ENCODE measurements at places on chromosomes 5 and 9.
A peak's percentile ranks its signal among the peaks of the same experiment; 100 is the strongest.

- DNase-seq, result no peak
Observed at GRCh38 chr5:120454094-120454798, 9.9 kb upstream of the PRR16 start.

DNA sequence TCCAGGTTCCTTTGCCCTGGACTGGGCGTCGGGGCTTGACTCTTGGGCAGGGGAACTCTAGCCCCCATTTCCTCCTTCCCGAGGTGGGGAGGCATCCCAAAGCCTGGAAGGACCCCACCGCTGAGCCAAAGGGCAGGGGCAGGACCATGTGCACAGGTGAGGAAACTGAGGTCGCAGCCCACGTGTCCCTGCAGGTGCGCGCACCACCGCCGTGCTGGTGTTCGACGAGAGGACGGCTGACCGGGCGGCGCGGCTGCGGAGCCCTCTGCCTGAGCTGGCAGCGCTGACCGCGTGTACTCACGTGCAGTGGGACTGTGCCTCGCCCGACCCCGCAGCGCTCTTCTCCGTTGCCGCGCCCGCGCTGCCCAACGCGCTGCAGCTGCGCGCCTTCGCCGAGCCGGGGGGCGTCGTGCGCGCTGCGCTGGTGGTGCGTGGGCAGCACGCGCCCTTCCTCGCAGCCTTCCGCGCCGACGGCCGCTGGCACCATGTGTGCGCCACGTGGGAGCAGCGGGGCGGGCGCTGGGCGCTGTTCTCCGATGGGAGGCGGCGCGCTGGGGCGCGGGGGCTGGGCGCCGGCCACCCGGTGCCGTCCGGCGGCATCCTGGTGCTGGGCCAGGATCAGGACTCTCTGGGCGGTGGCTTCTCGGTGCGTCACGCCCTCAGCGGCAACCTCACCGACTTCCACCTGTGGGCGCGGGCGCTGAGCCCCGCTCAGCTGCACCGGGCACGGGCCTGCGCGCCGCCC, 2.8 kb downstream of the ADGRD2 start:
- DNase-seq, result no peak

DNA sequence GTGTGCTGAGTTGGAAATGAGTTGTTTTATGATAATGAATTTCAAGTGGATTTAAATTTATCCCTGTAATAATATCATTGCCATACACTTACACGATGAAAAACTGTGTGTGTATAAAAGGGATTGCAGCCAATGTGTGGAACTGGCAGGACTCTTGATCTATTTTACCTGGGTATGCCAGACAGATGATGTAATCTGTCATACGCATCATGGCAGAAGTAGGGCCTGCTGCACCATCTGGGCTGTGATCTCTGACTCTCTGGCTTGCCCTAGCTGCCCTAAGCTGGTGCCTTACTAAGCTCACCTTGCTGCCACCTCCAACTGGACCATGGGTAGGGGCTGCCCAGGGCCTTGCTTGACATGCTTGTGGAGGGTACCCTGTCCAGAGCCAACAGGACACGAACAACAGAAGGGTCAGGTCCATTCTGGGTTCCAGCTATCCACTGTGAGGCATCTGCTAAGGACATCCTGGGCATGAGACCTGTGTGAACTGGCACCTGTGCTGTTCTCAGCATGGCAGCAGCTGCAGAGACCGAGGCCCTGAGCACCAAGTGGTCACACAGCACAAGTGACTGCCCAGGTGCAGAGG, 184.2 kb downstream of the FSTL4 start:
- DNase-seq, result no peak

- DNase-seq, result no peak
Observed at GRCh38 chr5:119309326-119309725, 46.5 kb upstream of the TNFAIP8 start.

GRCh38 chr5:80960531-80961375, 590 bp downstream of the RASGRF2 start:
- DNase-seq, result no peak

- no peak for DNase-seq
Observed at GRCh38 chr5:109756543-109757185, 66.9 kb downstream of the MAN2A1 start.

GRCh38 chr9:1125741-1126140, 75.6 kb downstream of the DMRT2 start:
- DNase-seq, result no peak

GRCh38 chr9:135847833-135848232, 59.5 kb downstream of the CAMSAP1 start:
- DNase-seq, result no peak

DNA sequence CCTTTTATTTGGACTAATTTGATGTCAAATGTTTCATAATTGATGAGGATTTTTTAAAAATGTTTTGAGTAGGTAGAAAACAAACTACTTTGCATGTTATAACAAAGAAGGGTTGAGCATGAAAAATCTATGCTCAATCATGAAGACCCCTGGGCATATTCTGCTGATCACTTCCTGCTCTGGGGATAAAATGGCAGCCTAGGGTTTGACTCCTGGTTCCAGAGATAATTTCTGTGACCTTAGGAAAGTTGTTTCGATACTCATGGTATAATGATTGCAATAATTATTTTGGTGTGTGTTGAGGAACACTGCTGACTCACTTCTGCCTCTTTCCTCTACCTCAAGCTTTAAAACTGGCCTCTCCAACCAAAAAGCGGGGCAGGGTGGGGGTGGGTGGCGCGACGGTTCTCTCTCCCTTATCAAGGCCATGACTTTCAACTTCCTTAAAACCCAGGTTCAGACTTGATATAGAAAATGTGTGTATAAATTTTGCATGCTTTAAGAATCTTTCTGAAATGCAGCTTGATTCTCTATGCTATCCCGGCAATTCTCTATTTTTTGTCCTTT, 6.0 kb upstream of the PIP5K1B start:
- no peak for DNase-seq

DNA sequence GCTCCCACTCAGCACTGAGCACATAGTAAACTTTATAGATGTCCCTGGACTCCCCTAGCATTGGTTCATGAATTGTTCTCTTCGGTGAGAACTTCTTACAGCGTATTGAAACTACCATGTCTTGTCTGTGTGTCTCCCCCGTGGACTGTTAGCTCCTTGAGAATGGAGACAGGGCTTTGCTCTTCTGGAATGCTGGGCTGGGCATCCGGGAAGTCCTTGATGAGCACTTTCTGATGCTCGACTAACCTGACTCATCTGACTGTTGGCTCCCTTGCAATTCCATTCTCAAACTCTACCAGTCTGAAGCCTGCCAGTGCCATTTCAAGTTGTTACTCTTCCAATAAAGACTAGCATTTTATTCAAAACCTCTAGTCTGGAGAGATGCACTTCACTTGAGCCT, 15.0 kb upstream of the PFDN1 start:
- no peak for DNase-seq

DNA sequence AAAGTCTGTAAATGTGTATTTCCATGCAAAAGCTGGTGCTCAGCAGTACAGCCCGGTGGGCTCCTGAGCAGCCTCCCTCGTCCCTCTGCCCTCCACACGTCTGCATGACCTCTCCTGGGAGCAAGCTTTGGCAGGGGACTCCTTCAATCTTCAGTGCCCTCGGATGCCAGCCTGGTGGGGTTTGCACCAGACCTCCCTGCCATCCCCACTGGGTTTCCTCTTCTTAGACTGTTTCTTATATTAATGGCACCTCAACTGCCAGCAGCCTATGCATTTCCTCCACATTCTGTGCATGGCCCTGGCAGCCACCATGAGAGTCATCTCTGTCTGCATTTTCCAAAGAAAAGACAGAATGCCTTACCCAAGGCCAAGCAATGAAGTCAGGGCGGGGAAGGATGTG, 108.4 kb downstream of the ROR2 start:
- no peak for DNase-seq

- no peak for DNase-seq
Observed at GRCh38 chr9:98913705-98914104, 30.0 kb upstream of the COL15A1 start.

GRCh38 chr5:52702877-52703276, 84.8 kb upstream of the ITGA1 start:
- no peak for DNase-seq

- DNase-seq, result no peak
Observed at GRCh38 chr9:38071470-38072134, 2.6 kb upstream of the SHB start.

GRCh38 chr9:113737517-113738271, 138.4 kb upstream of the ZNF618 start:
- DNase-seq, result no peak

DNA sequence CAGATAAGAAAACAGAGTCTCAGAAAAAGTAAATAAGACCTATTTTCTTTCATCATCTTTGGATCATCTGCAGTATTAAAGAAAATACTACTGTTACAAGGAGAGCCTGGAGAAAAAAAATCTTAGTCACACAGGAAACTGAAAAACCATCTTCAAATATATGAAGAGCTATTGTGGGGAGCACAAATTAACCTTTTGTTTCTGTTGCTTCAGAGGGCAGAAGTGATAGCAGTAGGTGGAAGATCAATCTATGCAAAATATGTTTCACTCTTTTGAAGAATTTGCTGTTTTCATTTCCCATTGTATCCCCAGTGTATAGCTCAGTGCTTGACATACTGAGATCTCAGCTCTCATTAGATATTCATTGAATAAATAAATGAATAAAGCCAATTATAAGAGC, 13.1 kb upstream of the CEMIP2 start:
- no peak for DNase-seq

- DNase-seq, result no peak
Observed at GRCh38 chr9:8456344-8456743, 656.8 kb upstream of the DMAC1 start.

DNA sequence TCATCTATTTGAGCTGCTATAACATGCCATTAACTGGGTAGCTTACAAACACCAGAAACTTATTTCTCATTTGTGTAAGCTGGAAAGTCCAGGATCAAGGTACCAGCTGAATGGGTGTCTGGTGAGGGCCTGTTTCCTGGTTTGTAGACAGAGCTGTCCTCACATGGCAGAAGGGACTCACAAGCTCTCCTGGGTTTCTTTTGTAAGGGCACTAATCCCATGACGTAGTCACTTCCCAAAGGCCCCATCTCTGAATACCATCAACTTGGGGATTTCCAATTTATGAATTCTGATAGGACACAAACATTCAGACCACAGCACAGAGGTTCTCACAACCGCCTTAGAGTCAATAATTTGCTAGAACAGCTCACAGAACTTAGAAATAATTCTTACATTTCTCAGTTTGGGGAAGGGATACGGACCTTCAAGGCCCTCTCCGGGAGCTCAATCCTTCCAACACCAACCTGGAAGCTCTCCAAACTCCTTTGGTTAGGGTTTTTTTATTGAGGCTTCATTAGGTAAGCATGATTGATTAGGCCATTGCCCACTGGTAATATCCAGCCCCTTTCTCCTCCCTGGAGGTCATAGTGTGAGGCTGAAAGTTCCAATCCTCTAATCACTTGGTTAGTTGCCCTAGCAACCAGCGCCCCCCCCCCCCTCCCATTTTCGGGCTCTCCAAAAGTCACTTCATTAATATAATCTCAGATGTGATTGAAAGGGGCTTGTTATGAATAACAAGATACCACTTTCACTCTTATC, 7.6 kb upstream of the DNAJA1 start:
- DNase-seq, result no peak

- no peak for DNase-seq
Observed at GRCh38 chr5:43117092-43117491, 3.6 kb upstream of the ZNF131 start.

DNA sequence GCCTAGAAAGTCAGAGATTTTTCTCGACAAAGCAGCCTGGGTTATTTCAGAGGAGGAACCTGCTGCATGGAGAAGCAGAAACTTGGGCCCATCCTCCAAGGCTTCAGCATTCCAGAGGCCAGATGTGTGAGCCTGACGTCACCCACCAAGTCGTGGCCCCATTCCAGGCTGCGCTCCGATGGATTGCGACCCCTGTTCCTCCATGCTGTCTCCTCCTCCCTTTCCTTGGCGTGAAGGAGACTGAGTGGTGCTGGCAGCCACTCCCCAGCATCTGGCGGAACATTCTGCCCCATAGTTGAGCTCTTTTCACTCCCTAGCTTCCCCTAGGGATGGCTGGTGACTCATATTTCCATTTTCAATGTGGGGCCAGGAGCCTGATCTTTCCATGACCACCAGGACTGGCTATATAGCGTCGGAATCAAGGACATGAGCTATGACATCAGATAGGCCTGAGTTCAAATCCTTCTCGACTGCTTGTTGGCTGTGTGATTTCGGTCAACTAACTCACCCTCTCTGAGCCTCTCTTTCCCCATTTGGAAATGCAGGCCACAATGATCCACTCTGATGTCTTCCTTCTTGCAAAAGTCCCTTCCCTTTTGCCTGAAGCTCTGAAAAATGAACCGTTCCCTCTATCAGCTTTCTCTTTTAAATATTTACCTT, 24.5 kb upstream of the DUSP1 start:
- DNase-seq, result no peak

- no peak for DNase-seq
Observed at GRCh38 chr5:1203311-1203967, 2.0 kb downstream of the SLC6A19 start.

GRCh38 chr5:15585841-15586591, 86.0 kb downstream of the FBXL7 start:
- no peak for DNase-seq

DNA sequence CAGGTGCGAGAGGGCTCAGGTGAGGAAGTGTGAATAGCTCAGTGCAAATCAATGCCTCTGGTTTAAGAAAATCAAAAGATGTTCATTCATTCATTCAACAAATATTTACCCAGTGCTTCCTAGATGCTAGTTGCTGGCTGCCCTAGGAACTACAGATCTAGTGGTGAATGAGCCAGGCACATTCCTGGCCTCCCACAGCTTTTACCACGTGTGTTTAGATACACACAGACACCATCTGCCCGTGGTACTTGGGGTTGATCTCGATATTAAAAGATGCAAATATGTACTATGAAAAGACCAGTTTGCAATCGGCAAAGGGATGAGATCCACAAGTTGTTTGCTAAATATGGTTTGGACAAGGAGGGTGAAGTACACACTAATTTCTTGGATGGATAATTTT, 78.2 kb downstream of the GTF3C4 start:
- no peak for DNase-seq

DNA sequence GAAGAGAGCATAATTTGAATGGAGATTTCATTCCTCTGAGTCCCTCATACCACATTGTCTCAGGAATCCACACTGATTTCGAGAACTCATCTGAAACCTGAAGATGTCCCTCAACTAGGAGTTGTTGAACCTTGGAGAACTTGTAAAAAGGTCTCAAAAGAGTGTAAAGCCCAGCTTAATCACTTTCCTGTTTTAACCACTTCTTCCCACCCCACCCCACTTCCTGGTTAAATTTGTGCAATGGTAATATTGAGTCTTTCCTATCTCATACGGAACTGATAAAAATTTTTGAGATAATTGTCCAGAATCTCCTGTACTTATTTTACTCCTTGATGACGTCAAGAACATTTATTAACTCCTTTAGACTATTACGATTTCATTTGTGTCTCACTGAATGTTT, 240.7 kb downstream of the ARRDC3 start:
- no peak for DNase-seq

GRCh38 chr9:131237931-131238401, 38.3 kb downstream of the FAM78A start:
- peak; percentile 55 for DNase-seq

DNA sequence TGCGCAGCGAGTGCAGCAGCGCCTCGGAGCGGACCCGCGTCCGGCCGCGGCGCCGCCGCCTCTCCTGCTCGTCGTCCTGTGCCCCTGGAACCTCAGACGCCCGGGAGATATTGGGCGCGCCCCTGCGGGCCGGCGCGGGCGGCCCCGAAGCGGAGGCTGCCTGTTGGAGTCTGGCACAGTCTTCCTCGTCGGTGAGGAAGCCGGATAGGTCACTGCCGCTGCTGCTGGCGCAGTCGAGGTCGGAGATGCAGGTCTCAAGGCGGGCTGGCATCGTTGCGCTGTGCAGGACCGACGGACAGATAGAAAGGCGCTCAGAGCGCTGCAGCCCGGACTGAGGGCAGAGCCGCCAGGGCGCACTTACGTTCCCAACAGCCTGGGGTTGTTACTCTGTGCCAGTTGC, 344 bp downstream of the NEUROG1 start:
- no peak for DNase-seq

Measured in activated CD8-positive, alpha-beta memory T cell treated with anti-CD3 and anti-CD28 coated beads for 48 hours (primary cell).